ENCODE measurements at places on chromosomes 6 and 20.

- DNase-seq = peak; percentile 86
Observed at GRCh38 chr6:17907406-17908229, 79.8 kb downstream of the KIF13A start.

DNA sequence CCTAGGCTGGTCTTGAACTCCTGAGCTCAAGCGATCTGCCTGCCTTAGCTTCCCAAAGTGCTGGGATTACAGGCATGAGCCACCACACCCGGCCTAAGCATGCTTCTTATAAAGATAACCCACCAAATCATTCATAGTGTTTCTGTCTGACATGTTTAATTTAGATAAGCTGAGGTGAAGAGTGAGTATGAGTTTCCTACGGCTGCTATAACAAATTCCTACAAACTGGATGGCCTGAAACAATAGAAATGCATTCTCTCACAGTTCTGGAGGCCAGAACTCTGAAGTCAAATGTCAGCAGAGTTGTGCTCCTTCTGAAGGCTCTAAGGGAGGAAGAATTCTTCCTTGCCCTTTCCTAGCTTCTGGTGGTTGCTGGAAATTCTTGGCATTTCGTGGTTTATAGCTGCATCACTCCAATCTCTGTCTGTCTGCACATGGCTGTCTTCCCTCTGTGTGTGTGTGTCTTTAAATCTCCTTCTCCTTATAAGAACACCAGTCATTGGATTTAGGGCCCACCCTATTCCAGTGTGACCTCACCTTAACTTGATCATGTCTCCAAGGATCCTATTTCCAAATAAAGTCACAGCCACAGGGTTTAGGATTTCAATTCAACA lies 29.9 kb downstream of the MAPK13 start:
- DNase-seq = no peak

DNA sequence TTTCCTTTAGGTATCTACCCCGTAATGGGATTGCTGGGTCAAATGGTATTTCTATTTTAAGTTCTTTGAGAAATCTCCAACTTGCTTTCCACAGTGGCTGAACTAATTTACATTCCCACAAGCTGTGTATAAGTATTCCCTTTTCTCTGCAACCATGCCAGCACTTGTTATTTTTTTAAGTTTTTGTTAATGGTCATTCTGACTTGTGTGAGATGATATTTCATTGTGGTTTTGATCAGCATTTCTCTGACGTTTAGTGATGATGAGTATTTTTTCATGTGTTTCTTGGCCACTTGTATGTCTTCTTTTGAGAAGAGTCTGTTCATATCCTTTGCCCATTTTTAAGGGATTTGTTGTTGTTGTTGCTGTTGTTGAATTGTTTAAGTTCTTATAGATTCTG lies 871.1 kb downstream of the KIF16B start:
- no peak for DNase-seq

- DNase-seq = no peak
Observed at GRCh38 chr6:23600118-23600517, 525.9 kb upstream of the NRSN1 start.

- DNase-seq = peak; percentile 50
Observed at GRCh38 chr6:127554435-127555006, 22.5 kb upstream of the C6orf58 start.

DNA sequence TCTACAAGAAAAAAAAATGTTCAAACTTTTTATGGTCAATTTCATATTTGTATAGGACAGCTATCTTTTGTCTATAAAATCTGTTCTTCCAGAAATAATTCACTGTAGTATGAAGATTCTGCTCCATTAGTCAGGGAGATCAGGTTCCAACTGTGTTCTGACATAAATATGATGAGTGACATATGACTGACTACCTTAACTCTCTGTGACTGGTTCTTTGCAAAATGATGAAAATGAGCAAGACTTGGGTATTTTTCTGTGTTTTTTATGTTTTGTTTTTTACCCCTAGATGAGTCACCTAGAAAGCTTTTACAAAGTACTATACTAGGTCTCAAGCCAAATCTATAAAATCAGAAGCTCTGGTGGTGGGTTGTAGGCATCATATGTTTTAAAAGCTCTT lies 229.6 kb downstream of the MMUT start:
- no peak for DNase-seq

DNA sequence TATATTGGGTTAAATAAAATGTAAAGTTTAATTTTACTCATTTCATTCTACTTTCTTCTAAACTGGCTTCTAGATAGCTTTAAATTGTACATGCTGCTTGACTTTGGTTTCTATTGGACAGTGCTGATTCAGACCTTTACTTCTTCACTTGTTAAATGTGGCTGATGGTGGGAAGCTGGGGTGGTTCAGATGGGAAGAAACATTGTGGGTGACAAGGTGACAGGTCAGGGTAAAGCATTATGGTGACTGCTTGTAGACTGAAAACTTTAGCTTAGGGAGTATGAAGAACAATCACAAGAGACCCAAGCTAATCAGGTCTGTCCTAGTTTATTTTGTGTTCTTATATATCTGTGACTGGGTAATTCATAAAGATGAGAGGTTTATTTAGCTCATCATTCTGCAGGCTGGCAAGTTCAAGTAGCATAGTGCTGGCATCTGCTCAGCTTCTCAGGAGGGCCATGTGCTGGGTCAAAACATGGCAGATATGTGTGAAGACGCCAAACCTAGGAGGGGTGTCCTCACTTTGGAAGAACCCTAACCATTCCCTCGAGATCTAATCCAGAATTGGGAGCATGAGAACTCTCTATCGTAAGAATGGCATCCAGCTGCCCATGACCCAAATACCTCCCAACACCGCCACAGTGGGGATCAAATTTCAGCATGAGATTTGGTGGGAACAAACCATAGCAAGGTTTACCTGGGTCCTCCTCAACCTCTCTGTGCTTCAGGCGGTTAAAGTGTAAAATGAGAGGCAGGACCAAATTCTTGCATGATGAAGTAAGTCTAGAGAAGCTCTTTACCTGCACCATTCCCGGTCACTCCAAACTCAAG lies 102.8 kb downstream of the FYN start:
- DNase-seq = no peak

Measured in MG63 (cell line).